ENCODE measurements at places on chromosomes 1 and 21. TPM values are rescaled to one million over a fixed set of nuclear protein-coding genes. Genes with fewer than 3 reads are reported as not detected.

Gene TNFRSF8
- 2.2 TPM for total RNA-seq

Gene OR2T11
- total RNA-seq = 1.7 TPM

Gene CTSE
- total RNA-seq = not detected

Gene OR6K6
- not detected for total RNA-seq

GRCh38 chr21:33881689-33882440 is 33.7 kb downstream of the ATP5PO start:
- H3K4me3 ChIP-seq = no peak overlapping the region
- DNase-seq = no peak
- no peaks in the 10 kb centered on the region for H3K4me1 ChIP-seq

GRCh38 chr1:27622828-27623227 is 12.2 kb downstream of the FGR start:
- DNase-seq = no peak
- no peak overlapping the region for H3K27ac ChIP-seq
- H3K4me1 ChIP-seq = peaks cover 32% of the 10 kb centered on the region
- H3K27me3 ChIP-seq = no peaks in the 10 kb centered on the region
- peaks cover 36% of the 10 kb centered on the region for H3K36me3 ChIP-seq

GRCh38 chr1:41764656-41765055 is 154.1 kb downstream of the HIVEP3 start:
- peak overlapping the region; percentile 46 for H3K4me3 ChIP-seq
- H3K4me1 ChIP-seq = peaks cover 58% of the 10 kb centered on the region
- H3K36me3 ChIP-seq = no peaks in the 10 kb centered on the region

DNA sequence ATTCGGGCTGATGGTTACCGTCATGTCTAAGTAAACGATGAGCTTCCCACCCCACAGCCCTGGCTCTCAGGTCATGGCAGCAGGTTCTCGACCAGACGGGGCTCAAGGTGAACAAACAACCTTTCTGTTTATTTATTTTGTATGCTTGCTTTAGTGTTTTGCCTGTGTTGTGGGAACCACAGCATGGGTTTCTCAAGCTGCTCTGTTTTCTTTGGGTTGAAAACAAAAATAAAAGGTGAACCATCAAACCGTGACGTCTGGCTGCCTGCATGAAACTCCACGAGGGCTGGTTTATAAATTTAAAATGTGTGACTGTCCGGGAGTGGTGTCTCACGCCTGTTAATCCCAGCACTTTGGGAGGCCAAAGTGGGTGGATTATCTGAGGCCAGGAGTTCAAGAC is 28.0 kb downstream of the TMEM51 start:
- H3K4me3 ChIP-seq = no peak overlapping the region
- DNase-seq = no peak

DNA sequence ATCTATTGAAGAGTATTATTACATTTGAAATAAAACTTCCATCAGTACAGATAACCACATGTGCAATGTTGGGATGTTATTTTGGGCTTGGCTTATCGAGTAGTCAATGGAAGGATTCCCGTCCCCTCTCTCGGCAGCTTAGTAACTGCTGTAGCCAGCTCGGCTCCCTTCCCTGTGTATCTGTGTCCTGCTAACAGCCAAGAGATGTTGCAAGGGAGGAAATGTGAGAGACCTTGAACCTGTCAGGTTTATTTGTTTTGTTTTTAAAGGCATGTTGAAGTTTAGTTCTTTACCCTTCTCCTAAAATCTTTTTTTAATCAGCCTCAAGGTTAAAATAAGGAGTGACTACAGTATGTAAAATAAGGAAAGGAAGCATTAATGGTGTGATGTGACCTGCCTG is 13.6 kb upstream of the TARS2 start:
- DNase-seq = no peak
- no peak overlapping the region for H3K27ac ChIP-seq
- peaks cover 43% of the 10 kb centered on the region for H3K36me3 ChIP-seq
- H3K4me1 ChIP-seq = no peaks in the 10 kb centered on the region

GRCh38 chr1:241323514-241324195 is 33.4 kb downstream of the RGS7 start:
- DNase-seq = no peak
- H3K36me3 ChIP-seq = no peaks in the 10 kb centered on the region
- H3K4me3 ChIP-seq = no peak overlapping the region
- no peak overlapping the region for H3K27ac ChIP-seq

- no peaks in the 10 kb centered on the region for H3K4me1 ChIP-seq
- no peak overlapping the region for H3K4me3 ChIP-seq
- H3K36me3 ChIP-seq = no peaks in the 10 kb centered on the region
- H3K27ac ChIP-seq = no peak overlapping the region
Measured at GRCh38 chr1:96238426-96238825, 483.2 kb upstream of the PTBP2 start.

GRCh38 chr1:230823426-230823825 is 44.9 kb downstream of the C1orf198 start:
- peaks cover 12% of the 10 kb centered on the region for H3K27me3 ChIP-seq
- no peak overlapping the region for H3K27ac ChIP-seq
- H3K36me3 ChIP-seq = no peaks in the 10 kb centered on the region
- no peak overlapping the region for H3K4me3 ChIP-seq
- no peaks in the 10 kb centered on the region for H3K4me1 ChIP-seq

DNA sequence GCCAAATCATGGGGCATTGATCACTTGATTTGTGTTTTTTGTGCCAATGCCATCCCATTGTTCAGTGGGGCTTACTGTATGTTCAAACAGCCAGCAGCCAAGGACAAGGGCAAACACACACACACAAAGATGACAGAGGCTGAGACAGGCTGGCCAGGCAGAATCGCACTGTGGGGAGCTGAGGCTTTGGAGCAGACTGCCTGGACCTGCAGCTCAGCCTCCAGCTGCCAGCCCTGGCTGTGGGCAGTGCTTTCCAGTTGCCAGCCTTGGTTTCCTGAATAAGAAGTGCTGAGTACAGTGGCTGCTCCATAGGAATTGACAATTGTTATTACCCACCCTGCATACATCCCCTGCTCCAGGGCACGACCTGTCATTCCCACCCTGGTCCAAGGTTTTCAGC is 16.9 kb upstream of the PCP4 start:
- H3K4me1 ChIP-seq = no peaks in the 10 kb centered on the region
- no peak overlapping the region for H3K4me3 ChIP-seq
- no peaks in the 10 kb centered on the region for H3K27me3 ChIP-seq

- no peak overlapping the region for H3K4me3 ChIP-seq
- H3K27ac ChIP-seq = no peak overlapping the region
- no peaks in the 10 kb centered on the region for H3K36me3 ChIP-seq
- no peak for DNase-seq
Measured at GRCh38 chr1:109884242-109884891, 26.3 kb upstream of the CSF1 start.

Measured in activated B cell treated with CpG ODN at 0.5 μM for 24 hours (primary cell).